ENCODE measurements at places on chromosomes 13 and 19.

- no peak for DNase-seq
Measured at GRCh38 chr13:31037874-31038500, 105.5 kb downstream of the TEX26 start.

DNA sequence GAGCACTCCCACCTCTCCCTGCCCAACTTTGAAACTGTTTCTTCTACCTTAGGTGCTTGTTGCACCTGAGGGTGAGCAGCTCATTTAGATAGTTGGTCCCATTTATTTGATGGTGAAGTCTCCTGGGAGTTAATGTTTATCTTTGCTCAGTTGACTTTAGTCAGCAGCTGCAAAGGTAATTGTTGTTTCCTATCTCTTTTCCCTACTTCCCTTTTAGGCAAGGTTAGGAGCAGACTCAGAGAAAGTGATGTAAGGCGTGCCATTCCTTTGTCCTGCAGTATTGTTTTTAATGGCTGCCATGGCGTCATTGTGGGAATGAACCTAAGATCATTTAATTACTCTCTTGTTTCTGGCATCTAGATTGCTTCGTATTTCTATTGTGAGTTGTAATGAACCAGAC is 11.6 kb downstream of the AKAP11 start:
- no peak for DNase-seq

- no peak for DNase-seq
Measured at GRCh38 chr13:110334256-110334655, 27.2 kb downstream of the COL4A2 start.

- no peak for DNase-seq
Measured at GRCh38 chr13:91510058-91510457, 111.6 kb downstream of the GPC5 start.

DNA sequence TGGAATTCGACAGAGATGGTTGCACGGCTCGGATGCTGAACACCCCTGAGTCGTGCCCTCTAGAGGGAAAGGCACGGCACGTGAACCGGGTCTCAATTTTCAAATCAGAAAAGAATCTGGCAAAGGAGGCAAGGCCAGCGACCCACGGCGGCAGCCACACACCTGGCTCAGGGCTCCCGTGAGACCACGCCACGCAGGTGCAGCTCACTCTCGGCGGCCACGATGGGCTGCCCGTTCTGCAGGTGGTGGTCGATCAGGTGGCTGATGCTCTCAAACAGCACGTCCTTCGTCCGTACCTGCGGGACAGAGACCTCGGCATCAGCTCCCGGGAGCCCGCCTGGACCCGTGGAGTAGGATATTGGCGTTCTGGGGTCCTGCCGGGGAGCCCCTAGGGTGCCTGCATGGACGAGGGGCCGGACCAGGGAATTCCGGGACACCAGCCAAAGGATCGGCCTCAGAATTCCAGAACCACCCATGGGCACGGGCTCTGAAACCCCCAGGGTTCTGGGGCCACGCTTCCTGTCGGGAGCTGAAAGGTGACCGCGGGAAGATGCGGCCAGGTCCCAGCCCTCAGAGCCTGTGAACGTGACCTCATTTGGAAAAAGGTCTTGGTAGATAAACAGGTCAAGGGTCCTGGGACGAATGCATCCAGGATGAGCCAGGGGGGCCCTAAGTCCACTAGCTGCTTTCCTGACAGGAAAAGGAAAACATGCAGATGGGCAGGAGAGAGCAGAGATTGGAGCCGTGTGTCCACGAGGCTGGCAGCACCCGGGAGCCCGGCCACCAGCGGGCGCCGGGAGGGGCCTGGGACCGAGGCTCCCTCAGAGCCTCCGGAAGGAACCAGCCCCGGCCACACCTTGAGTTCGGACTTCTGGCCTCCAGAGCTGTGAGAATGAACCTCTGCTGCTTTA is 10.1 kb upstream of the C2CD4C start:
- no peak for DNase-seq

GRCh38 chr19:2394054-2394441 is 33.3 kb downstream of the TIMM13 start:
- DNase-seq: peak; percentile 81

DNA sequence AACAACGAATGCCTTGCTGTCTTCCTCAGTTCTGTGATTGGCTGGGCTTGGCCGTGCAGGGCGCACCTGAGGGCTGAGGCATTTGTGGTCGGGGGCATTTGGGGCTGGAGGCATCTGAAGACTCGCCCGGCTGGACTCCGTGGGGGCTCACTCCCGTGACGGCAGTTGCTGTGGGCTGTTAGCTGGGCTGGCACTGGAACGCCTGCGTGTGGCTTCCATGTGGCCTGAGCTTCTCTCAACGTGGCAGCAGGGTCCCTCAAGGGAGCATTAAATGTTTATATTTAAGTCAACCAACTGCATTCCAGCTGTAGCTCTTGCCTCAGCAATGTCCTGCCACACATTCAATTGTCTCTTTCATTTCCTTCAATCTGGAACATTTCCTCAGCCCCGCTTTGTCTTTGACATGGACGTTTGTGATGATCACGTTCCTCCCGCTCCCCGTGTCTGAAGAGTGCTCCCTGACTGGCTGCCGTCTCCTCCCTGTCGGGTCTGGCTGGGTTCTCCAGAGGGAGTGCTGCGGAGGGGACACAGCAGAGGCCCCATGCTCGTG is 21.0 kb downstream of the CCDC8 start:
- DNase-seq: no peak

- no peak for DNase-seq
Measured at GRCh38 chr19:17234911-17235299, 8.9 kb downstream of the OCEL1 start.

All from HL-60 (cell line).